ENCODE measurements at places on chromosomes 12 and 14.

DNA sequence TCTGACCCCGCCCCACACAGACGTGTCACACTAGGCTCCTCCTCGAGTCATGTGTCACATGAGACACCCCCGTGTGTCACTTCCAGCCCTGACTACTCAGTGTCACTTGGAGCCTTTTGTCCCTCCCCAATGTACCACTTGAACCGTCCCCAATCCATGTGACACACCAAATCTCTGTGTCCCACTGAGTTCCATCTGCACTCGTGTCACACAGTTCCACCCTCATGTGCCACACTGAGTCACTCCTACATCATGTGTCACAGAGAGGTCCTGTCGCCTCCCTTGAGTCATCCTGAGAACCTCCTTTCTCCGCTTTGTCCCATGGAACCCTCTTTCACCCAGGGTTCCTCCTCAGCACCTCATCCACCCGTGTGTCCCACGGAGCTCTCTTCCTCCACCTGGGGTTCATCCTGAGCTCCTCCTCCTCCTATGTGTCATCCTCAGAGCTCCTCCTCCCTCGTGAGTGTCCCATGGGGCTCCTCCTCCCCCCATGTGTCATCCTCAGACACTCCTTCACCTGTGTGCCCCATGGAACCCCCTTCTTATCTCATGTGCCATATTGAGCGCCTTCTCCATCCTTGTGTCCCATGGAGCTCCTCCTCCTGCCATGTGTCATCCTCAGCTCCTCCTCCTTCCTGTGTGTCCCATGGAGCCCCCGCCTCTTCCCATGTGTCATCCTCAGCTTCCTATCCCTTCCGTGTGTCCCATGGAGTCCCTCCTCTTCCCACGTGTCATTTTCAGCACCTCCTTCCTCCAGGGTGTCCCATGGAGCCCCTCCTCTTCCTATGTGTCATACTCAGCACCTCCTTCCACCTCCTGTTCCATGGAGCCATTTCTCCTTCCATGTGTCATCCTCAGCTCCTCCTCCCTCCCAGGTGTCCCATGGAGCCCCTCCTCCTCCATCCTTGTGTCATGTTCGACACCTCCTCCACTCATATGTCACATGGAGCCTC lies 32.0 kb downstream of the RTL1 start:
- no peak for DNase-seq

- DNase-seq = no peak
These were observed 5.3 kb downstream of the MYH7 start for GRCh38 chr14:23430016-23430722.

- DNase-seq = no peak
These were observed 6.0 kb downstream of the GALNT9 start for GRCh38 chr12:132323171-132324010.

DNA sequence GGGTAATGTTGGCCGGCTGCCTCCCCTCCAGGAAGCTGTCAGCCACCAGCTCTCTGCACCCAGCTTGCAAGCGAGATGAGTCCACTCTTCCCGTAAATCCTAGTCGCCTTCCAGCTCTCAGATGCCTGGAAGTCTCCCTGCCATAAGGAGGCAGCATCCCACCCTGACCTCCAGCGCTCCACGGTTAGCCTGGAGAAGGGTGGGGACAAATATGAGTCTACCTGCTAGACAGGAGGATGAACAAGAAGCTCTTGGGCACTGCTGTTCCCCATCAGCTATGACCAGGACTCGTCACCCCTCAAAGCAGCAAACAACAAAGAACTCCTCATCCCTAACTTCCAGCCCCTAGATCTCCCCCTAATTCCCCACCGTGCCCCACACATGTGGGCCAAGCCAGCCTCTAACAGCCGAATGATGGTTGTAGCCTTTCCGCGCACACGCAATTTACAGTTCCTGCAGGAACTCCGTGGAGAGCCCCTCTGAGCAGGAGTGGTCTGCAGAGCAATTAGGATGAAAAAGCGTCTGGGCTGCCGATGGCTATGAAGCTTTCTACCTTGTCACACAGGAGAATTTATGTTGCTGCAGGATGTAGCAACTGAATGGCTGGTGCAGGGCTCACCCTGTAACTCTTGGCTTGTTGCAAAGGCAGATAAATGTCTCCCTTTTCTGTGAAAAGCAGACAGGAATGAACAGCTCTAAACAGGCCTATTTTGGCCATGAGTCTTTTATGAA lies 181.4 kb downstream of the GLT1D1 start:
- no peak for DNase-seq

DNA sequence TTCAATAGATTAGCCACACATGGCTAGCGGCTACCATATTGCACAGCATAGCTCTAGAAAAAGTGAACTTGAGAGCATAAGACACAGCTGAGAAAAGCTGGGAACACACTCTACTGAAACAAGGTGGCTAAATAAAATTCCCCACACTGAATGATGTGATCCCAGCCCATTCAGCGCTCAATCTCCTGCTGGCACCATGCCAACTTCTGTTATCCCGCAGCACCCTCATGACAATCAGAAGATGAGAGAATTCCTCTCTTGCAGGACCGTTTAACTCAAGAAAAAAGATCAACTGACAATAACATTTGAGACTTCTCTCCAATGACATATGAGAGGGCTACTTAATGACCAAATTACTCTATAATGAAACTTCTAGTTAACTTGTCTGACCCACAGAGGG lies 115.4 kb downstream of the ADAMTS20 start:
- DNase-seq = no peak

DNA sequence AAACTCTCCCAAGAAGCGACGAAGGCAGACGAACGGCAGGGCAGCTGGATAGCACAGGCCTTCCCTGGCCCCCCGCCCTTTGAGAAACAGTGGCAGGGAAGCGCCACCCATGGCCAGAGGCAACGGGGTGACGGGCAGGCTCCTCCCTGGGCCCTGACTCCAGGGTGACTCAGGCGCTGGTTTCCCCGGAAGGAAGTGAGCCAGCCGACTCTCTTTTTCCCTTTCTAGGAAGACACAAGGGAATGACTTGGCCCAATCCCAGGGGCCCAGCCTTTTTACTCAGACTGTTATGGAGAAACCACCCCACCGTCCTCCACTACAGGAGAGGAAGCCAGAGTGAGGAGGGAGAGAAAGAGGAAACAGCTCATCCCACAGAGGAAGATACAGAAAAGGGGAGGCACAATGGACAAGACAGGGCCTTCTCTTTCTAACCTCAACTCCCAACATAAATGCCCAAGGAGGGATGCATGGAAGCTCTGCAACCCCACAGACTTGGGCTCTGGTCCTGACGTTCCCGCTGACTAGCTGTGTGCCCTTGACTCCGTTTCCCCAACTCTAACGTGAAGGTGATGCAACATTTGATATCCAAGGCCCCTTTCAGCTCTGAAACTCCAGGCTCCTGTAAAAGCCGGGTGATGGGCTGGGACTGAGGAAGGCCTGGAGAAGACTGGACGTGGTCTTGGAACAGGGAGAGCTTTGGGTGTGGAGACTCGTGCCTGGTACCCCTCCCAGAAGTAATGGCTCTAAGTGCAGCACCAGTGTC lies 27.9 kb downstream of the ACTN1 start:
- no peak for DNase-seq

DNA sequence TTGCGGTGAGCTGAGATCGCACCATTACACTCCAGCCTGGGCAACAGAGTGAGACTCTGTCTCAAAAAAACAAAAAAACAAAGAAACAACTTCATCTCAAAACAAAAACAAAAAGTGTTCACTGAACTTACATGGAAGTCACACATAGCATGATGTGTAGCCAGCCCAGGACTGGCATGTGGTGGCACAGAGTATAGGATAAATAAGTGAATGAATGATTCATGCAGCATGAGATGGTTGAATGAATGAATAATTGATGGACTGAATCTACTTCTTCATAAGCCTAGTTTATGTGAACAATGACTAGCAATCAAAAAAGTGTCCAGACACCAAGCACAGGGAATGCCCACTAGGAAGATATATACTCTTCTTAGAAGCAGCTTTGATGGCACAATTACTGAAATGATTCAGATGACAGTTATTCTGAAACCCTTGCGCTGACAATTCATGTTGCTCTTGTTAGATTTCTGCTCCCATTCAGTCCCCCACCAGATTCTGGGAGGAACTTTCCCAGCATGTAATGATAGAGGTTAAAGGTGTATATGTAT lies 31.6 kb upstream of the SERPINA6 start:
- no peak for DNase-seq

GRCh38 chr12:52809166-52809565 lies 4.8 kb downstream of the KRT4 start:
- DNase-seq = no peak

DNA sequence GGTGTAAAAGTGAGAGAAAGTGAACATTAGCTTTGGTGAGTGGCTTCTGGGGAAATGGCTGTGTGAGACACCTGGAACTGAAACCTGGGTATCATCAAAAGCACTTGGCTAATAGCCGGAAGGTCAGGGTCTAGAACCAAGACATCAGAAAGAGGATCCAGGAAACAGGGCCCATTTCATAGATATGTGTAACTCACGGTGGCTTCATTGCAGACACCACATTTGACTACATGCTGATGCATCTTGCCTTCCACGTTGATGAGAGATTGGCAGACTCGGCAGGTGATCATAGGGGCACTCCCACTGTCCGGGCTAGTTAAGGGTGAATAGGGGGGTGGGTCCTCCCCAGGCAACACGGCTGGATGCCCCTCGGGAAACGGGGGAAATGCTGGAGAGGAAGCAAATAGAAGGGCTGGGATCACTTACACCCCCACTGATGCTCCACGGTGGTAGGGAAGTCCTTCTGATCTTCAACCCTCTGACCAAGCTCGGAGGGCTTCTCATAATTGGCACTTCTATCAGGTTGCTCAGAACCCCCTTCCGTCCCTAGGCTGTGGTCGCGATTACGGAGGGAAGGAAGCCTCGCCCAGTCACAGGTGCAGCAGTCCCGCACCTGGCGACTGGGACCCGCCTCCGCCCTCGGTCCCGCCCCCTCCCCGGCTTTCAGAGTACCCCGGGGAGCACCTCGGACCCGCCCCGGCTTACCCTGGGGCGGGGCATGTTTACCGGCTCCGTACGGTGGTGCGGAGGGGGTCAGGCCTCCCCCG lies 593 bp downstream of the PIP4P1 start:
- peak; percentile 68 for DNase-seq

DNA sequence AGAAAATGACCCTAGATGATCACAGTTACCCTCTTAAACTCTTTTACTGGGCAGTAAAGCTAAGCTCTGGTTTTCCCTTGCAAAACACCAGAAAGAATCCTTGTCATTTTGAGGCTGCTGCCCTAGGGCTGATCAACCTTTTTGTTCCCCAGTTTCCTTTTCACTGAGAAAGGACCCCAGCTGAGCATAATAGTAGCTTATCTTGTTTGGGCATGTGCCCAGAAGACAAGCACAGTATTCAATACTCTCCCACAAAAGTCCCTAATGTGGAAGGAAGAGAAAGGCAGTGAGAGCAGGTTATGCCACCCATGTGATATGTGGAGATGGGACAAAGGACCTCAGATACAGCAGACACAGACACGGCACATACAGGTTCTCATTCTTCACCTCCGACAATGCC lies 332.6 kb upstream of the TMPO start:
- DNase-seq = no peak

GRCh38 chr12:22543246-22544037 lies 900 bp downstream of the C2CD5 start:
- peak; percentile 59 for DNase-seq

DNA sequence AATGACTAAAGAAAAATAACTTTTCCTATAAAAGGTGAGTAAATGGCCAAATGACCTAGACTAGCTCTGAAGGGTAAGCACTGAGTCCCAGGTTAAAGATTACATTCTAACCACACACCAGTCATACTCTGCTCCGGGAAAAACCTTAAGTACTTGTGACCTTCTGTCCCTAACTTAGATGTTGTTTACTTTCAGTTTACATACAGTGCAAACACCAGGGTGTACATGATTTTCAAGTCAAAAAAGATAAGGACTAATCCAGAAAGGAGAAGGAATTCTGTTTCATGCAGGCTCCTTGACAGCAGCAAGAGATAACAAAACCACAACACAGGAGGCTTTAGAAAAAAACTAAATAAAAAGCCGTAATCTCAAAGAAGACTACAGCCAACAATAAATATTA lies 174.2 kb downstream of the PPM1H start:
- DNase-seq = no peak
